Stimulated activated CD4-positive, alpha-beta T cell treated with anti-CD3 and anti-CD28 coated beads, Interleukin-1b, Interleukin-23, amount 100 ng/mL, for 1 hour (primary cell): ENCODE measurements at places on chromosomes 4 and X.

GRCh38 chr4:103786014-103786413, 66.2 kb upstream of the TACR3 start:
- no peak for DNase-seq

GRCh38 chrX:153925387-153925738, 701 bp downstream of the ARHGAP4 start:
- DNase-seq, result no peak

GRCh38 chr4:153792618-153793247, 3.9 kb upstream of the SFRP2 start:
- DNase-seq, result no peak

- no peak for DNase-seq
Observed at GRCh38 chr4:176824645-176825366, 32.1 kb upstream of the VEGFC start.

DNA sequence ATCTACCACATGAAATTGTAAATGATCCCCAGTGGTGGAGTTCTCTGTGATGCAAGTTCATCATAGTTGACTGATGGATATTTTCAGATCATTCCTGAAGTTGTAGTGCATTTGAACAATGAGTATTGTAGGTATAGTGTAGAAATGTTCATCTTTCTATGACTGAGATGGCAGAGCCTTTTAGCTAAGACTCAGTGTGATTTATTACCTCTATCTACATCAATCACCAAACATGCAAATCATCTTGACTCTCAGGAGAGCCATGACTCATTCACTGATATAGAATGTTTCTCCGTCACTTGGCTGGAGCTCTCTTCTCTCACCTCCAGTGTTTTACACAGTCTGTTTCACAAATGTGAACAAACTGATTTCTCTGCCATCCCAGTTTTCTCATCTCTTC, 392.6 kb downstream of the IL1RAPL1 start:
- DNase-seq, result no peak

- no peak for DNase-seq
Observed at GRCh38 chrX:37348971-37349220, 268 bp upstream of the PRRG1 start.

GRCh38 chr4:15078682-15079642, 76.7 kb downstream of the CPEB2 start:
- DNase-seq, result no peak

GRCh38 chr4:146108756-146109155, 66.8 kb upstream of the LSM6 start:
- no peak for DNase-seq

- peak; percentile 61 for DNase-seq
Observed at GRCh38 chr4:1628892-1629698, 55.0 kb downstream of the FAM53A start.

GRCh38 chr4:78325271-78326157, 226.1 kb upstream of the ANXA3 start:
- no peak for DNase-seq

DNA sequence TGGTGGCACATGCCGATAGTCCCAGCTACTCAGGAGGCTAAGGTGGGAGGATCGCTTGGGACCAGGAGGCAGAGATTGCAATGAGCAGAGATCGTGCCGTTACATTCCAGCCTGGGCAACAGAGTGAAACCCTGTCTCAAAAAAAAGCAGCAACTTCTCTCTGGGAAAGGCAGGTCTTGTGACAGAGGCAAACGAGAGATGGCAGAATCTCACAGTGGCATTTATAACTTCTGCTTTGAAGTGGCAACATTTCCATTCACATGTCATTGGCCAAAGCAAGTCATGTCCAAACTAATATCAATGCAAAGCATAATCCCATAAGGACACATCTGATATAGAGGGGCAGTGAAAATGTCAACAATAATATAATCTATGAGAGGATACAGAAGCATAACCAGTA, 79.8 kb downstream of the PPEF2 start:
- no peak for DNase-seq

DNA sequence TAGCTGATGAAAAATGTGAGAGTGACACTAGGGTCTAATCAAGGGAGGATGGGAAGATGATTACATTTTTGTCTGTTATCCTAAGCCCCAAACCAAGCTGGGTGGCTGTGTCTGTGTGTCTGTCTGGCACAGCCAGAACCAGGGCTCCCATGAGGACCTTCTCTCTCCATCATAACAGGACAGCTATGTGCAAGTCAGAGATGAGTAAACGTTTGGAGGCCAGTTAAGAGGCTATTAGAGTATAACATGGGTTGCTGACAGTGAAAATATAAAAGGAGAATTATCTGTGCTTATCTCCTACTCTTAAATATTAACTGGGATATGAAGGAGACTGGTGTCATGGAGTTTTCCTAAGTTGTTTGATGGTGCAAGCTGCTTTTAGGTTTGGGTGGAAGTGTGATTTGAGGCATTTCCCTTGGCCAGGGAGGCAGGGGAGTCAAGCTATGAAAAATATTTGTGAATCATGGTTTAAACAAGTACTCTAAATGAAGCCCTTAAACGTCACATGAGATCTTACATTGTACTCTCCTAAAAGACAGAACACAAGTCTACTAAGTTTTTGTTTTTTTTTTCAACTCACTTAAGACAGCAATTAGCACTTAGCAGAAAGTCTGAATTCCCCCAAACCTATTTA, 156.2 kb downstream of the ENOX2 start:
- no peak for DNase-seq

- no peak for DNase-seq
Observed at GRCh38 chr4:78543424-78544125, 8.0 kb upstream of the ANXA3 start.

DNA sequence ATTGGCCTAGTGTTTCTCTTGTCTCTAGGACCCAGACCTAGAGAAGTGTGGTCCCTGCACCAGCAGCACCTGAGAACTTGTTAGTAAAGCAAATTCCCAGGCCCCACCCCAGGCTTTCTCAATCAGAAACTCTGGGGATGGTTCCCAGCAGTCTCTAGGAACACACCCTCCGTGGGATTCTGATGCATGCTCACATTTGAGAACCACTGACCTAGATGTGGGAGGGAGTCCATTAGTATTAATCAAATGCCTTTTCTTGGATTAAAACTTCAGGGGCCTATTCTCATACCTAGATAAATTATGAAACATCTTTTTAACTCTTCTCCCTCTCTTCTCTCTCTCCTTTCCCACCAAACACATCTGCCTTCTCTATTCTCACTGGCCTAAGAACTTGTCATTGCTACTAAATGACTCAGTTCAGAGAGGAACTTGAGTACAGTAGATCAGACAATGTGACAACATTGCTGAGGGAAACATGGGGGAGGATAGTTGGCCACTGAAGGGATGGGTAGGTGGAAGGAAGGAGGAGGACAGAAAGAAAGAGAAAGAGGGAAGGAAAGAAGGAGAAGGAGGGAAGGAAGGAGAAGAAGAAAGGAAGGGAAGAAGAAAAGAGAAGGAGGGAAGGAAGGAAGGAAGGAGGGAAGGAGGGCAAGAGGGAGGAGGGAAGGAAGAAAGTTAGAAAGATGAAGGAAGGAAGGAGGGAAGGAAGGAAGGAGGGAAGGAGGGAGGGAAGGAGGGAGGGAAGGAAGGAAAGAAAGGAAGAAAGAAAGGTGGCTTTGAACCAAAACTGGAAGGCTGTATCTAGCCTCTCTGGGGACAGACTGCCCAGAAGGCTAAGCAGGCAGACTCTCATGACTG, 132.7 kb upstream of the MAP3K15 start:
- DNase-seq, result no peak
